ENCODE measurements at places on chromosomes 5 and 9.

GRCh38 chr5:61993295-61993927 lies 312.6 kb upstream of the KIF2A start:
- DNase-seq: no peak

GRCh38 chr5:178467568-178468195 lies 122.5 kb downstream of the COL23A1 start:
- DNase-seq: no peak

GRCh38 chr5:55134053-55134722 lies 25.8 kb upstream of the GPX8 start:
- DNase-seq: no peak

DNA sequence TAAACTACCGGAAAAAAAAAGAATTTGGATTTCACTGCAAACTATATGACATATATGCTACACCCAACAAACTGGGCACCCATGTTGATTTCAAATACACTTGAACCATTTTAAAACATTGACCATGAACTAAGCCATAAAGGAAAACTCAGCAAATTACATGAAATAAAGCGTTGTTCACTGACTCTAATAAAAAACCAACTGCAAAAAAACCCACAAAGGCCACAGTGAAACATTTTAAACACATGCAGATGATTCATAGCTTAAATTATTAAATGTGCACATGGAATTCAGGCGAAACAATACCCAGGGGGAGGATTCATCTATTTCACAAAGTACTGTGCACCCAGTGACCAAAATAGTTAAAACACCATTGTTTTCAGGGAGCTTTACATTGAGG lies 33.3 kb downstream of the MTRR start:
- DNase-seq: no peak

GRCh38 chr5:88722546-88723073 lies 160.4 kb downstream of the MEF2C start:
- no peak for DNase-seq

DNA sequence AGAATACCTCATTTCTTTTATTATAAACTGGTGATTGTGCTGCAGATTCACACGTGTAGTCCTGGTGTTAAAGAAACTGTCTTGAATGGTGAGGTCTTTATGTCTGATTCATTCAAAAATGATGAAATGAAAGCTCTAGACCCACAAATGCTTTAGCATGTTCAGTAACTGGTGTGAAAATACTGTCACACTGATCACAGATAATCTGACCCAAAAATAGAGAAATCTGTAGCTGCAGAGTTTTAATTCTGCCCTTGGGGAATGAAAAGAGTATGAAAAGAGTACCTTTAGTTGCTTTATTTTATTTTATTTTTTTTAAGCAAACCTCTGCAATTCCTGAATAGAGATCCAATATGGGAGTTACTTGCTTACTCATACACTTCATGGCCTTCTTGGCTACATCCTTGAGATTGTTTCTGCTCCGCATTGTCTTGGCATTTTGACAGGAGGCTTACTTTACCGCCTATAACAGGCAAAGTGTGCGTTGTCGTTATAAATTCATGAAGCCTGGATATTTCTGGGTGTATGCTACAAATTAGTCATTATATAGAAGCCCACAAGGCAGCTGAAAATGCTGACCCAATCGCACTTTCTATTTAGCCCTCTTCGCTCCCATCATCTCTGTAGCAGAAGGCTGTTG lies 2.7 kb downstream of the RGMB start:
- DNase-seq: no peak

GRCh38 chr5:115859378-115859777 lies 17.6 kb downstream of the AP3S1 start:
- no peak for DNase-seq

DNA sequence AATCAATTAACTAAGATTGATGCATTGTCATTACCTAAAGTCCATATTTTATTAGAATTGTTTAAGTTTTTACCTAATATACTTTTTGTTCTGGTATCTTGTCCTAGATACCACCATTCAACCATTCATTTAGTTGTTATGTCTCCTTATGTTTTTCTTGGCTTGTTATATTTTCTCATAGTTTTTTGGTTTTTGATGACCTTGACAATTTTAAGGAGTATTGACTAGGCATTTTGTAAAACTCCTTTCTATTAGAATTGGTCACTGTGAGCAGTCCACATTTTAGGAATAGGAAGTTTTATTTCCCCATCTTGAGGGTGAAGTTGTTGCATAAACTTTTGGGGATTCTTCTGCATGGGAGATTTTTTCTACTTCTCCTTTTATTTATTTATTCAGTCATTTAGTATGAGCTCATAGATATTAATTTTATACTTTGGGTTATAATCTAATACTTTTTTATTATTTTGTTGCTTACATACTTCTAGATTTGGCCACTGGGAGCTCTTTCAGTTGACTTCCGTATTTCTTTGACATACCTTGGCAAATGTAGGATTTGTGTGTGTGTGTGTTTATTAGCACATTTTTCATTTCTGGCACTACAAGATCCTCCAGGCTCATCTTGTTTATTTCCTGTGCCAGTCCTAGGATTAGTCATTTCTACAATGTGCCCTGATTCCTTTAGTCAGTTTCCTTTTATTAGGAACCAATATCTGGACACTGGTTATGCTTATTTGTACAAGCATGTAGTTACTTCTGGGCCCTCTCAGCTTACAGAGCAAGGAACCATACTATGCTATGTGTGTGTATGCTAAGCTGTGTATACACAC lies 134.9 kb upstream of the CDKN2B start:
- no peak for DNase-seq

GRCh38 chr9:79300068-79300467 lies 271.7 kb upstream of the TLE4 start:
- no peak for DNase-seq

DNA sequence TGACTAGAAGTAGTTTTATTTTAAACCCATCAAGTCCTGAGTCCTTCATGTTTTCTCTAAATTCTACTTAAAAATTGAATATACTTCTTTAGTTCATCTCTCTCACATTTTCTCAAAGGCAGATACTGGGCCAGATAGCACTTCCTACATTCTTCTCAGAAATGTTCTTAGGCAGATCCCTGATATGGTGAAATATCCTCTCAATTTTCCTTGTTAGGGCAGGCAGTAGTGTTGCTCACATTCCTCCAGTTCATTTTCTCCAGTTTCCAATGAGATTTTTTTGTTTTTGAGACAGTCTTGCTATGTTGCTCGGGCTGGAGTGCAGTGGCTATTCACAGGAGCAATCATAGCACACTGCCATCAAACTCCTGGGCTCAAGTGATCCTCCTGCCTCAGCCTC lies 5.7 kb downstream of the GCNT1 start:
- no peak for DNase-seq

DNA sequence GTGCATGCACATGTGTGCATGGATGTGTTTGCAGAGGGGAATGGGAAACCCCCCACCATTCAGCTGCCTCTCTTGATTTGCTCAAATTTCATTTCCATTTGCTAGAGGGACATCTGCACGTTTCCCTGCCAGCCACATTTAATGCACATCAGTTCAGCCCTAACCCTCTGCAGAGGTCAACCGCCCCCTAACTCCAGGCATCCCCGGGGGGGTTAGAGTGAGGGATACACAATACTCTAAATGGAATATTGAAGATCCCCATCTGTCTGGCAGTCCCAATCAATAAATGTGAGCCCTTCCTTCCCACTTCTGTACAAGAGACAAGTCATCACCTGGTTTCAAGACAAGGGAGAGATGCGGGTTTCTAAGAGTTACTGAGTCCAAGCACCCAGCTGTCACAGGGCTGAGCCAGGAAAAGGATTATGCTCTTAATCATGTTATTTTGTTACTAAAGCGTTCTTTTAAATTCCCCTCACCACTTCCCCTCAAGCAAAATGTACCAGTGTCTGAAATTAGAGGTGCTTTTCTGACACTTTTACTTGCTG lies 134.1 kb downstream of the SEMA6A start:
- DNase-seq: peak; percentile 38

All from D341Med (cell line).